GM13977 (cell line): ENCODE measurements at places on chromosomes 6 and 20.
A peak's percentile ranks its signal among the peaks of the same experiment; 100 is the strongest.

DNA sequence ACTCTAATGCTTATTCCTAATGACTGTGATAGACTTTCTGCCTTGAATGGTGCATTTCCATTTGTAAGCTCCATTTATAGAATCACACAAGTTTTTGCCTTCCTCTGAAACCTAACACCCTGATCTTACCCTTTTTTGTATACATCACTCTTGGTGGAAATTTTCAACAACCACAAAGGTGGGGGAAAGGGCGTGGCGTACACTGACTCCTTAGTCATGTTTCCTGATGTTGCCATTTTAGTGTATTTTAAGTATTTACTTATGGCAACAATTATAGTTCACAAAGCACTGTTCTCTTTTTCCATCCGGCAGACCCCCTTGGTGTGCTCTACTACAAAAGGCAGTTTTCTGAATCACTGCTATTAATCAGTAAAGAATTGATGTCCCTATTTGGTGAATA lies 92.0 kb downstream of the ATXN1 start:
- no peak for DNase-seq

DNA sequence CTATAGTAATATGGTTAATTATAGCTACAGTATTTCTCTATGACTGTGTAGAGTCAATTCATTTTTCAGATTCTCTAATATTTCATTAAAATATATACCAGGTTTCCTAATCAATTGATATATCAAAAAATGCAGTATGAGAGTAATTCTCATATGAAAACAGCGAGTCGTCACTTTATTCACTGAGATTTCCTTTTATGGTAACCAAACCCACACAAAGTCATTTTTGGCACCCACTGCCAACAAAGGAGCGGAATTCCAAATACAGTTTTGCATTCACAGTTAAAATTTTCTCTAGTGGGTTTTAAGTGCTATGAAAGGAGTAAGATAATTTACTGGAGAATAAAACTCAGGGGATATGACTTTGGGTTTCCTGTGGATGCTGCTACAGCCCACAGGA lies 163.8 kb downstream of the HIVEP2 start:
- no peak for DNase-seq

GRCh38 chr6:88865275-88865674 lies 98.1 kb downstream of the RNGTT start:
- DNase-seq = no peak

DNA sequence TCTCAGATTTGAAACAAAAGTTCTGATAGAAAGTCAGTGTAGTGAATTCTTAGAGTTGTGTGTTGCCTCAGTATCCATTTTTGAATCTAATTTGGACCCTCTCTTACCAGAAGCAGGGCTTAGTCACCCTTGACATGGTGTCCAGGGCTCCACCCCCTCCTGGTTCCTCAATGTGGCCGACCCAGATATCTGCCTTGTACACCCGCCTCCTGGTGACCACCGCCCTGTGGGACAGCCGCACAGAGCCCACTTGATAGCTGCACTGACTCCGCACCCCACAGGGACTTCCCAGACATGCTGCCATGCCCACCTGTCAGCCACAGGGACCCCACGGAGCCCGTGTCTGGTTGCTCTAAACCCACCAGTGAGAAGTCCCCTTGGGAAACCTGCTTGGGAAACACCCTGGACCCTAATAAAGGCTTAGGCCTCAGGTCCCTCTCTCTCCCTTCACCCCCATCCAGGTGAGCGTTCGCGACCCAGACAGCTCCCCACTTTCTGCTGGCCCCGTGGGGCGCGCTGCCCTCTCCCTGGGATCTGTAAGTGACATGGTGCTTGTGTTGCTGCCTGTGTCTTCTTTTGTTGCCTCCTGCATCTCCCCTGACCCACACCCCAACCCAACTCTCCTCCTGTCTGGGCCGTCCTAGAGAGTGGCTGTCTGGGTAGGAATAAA lies 47.2 kb upstream of the SYNDIG1 start:
- DNase-seq = no peak

GRCh38 chr6:136037242-136037875 lies 185.9 kb downstream of the PDE7B start:
- peak; percentile 45 for DNase-seq

GRCh38 chr20:2237059-2237458 lies 58.7 kb upstream of the TGM3 start:
- DNase-seq = no peak

DNA sequence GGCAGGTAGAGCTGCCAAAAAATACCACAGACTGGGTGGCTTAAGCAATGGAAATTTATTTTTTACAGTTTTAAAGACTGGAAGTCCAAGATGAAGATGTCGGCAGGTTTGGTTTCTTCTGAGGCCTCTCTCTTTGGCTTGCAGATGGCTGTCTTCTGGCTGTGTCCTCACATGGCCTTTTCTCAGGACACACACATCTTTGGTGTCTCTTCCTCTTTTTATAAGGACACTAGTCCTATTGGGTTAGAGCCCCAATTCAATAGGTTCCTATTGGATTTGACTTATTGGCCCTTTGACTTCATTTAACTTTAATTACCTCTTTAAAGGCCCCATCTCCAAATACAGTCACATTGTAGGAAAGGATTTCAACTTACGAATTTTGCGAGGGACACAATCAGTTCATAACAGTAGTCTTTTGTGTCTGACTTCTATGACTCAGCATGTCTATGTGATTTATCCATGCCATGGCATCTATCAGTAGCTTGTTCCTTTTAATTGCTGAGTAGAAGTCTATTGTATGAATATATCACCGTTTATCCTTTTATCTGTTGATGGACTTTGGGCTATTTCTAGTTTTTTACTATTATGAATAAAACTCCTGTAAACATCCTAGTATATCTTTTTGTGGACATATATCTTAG lies 11.0 kb upstream of the TCP11 start:
- no peak for DNase-seq

DNA sequence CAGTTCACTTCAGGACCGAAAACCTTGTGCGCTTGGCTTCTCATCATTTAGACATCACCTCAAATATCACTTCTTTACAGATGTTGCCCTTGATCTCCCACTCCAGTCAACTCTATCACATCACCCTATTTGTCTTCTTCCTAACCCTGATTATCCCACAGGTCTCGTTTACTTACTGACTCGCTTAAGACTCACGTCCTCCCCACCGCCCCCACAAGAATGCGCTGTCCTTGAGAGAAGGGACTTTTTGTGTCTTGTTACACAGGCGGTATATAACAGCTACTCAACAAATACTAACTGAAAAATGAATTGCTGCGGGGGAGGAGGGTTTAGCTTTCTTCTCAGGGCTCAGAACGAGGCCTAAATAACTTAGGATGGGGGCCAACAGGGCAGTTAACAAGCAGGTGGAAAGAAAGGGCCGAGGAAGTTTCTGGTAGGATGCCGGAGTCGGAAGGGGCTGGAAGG lies 527 bp downstream of the TOMM34 start:
- peak; percentile 58 for DNase-seq

- DNase-seq = no peak
Measured at GRCh38 chr6:139533171-139533570, 158.7 kb upstream of the CITED2 start.
